Brain microvascular endothelial cell (primary cell): ENCODE measurements at places on chromosomes 16 and 17.

GRCh38 chr16:73565263-73565662, 517.3 kb upstream of the ZFHX3 start:
- no peak for DNase-seq

GRCh38 chr16:83769397-83770008, 38.3 kb upstream of the HSBP1 start:
- no peak for DNase-seq

DNA sequence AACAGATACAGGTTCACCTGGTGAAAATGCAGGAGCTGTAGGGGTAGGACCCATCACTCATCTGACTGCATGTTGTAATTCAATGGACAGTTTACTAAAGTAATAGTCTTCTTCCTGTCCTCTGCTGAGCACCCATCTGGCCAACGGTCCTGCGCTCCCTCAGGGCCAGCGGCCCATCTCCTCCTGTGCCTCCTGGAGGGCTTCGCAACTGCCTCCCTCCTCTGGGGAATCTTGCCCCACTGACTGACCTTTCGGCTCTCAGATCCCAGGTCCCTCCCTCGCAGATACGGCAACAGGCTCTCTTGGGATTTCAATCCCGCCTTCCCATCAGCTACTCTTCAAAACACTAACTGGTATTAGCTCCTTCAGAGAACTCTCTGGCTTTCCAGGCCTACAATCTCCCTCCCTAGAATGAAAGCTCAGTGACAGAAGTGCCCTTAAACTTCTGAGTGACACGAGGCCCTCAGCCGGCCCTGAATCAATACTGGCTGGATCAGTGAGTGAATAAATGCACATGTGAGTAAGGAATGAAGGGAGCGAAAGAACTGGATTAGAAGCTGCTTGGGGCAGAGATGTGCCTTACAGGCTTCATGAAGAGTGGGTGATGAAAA, 1.3 kb downstream of the PEMT start:
- no peak for DNase-seq

GRCh38 chr17:39826334-39826733, 37.8 kb downstream of the IKZF3 start:
- DNase-seq = no peak

GRCh38 chr16:9297437-9298113, 206.1 kb downstream of the HAPSTR1 start:
- no peak for DNase-seq

- no peak for DNase-seq
Observed at GRCh38 chr17:40346765-40347158, 17.8 kb downstream of the GJD3 start.

DNA sequence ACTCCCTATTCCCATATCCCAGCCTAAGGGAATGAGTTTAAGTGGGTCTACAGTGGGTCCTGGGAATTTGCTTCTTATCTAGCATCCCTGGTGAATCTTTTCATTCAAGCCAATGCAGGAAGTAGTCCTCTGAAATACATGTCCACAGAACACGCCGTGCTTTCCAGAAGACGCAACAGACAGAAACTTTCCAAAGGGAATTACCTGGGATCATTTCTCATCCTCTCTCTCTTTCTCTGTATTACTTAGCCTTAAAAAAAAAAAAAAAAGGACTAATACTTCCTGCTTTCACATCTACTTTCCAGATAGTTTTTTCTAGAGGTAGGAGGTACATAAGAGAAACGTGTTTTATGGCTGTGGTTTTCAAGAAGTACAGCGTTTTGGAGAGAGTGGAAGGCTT, 499.0 kb downstream of the MAF start:
- DNase-seq = no peak

DNA sequence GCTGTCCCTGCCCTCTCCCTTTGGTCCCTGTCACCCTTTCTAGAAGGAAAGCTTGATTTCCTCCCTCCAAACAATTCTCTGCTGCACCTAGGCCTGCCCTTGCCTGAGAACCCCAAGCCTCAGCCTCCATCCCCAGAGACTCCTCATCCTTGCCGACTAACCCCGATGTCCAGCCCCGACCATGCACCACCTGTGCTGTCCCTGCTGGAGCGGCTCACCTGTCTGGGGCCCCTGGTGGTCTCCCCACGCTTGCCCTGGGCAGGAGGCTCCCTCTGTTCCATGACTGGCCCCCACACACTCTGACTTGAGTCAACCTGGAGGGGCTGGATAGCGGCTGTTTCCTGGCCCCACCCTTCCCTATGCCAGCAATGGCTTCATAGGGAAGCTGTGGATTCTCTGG, 12.0 kb upstream of the SRRM2 start:
- no peak for DNase-seq
